ENCODE measurements at places on chromosomes 6 and 20.

DNA sequence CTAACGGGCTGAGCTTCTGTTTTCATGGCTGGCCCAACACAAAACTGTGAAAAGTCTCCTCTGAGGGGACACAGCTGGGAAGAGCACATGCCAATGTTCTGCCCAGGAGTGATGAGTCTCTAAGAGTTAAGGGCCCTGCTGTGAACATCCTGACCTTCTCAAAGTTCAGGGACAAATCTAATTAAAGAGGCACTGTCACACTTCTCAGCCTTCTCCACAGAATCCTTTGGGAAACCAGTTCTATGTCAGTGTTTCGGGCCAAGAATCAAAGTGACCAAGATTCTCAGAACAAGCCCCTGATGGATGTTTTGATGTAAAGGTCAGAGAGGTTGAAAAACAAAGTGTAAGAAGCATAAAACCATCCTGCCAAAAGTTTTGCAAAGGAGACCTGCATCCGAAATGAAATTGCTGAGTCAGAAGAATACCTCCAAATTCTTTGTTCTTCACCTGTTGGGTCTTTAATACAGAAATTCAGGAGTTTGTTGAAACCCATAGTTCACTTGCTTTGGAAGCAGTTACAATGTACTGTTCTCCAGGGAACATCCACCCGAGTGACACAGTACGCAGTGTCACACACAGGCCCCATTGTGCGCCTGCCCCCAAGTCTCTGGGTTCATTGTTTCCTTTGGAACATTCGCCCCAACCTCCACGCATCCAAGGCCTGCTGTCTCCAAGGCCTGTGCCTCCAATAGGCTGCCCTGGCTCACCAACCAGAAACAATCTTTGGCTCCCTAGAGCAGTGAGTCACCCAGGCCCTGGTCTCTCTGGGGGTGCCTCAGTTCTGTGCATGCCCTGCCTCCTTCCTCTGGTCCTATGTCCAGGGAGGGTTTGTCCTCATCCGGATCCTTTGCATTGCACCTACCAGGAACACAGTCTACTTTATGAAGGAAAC is 65.5 kb upstream of the QKI start:
- DNase-seq: no peak

DNA sequence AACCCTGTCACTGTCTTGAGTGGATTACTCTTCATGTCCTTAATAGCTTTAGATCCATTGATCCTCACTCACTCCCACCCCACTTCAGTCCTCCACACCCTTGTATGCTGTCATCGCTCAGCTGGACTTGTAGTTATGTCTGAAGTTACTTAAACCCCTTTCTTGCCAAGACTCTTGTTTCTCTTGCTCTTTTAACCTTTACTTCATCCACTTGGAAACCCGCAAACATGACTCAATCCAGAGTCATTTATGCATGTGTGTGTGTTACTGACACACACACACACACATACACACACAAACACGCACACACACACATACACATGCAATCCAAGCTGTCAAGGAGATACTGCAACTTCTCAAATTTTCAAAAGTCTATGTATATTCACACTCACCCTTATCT is 341.8 kb downstream of the SYNE1 start:
- DNase-seq: no peak

- no peak for DNase-seq
Observed at GRCh38 chr6:132931936-132932514, 117.7 kb downstream of the RPS12 start.

DNA sequence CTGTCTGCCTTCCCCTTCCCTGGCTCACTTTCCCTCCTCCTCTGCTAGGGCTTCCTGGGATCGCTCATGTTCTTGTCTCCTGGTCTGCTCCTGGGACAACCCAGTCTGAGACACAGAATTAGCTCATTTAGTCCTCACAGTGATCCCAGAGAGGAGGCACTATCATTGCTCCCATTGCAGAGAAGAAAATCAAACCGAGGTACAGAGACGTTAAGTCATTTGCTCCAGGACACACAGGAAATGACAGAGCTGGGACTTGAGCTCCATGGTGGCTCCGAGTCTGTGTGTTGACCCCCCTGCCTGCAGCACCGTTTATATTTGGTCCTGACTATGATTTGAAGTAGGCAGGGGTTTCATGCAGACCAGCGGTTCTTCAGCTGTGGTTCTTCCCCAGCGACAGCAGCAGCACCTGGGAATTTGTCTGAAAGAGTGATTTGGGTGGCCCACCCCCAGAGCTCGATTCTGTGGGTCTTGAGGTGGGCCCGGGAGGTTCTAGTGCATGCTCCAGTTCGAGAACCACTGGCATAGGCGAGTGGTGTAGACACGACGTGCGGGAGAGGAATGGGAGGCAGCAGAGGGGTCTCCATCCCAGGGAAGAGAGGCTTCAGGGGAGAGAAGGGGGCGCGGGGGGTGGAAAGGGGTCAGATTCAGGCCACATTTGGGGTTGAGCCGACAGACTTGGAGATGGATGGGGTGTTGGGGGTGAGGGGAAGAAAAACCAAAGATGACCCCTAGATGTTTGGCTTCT is 24.7 kb downstream of the PCK1 start:
- DNase-seq: no peak

- DNase-seq: no peak
Observed at GRCh38 chr20:47682916-47683315, 102.4 kb downstream of the SULF2 start.

DNA sequence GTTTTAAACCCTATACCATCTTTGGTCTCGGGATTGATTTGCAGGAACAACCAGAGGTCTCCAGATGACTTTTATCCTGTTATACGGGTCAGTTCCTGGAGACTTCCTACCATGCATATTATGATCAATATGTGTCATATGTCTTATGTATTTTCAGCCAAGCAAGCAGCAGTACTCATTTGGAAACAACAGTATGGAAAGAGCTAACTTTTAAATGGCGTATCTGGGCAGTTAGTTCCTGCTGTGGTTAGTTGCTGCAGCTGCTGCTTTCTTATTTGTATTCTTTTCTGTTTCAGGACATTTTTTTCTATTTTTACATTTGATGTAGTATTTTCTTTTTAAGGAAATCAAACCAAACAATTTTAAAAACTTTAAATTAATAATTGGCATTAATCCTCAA is 207.5 kb downstream of the MANEA start:
- DNase-seq: no peak

- no peak for DNase-seq
Observed at GRCh38 chr6:74805916-74806696, 399.7 kb downstream of the COL12A1 start.

- peak; percentile 65 for DNase-seq
Observed at GRCh38 chr20:43722153-43722505, 4.7 kb downstream of the GTSF1L start.

- DNase-seq: no peak
Observed at GRCh38 chr6:45951321-45952167, 64.1 kb downstream of the CLIC5 start.

DNA sequence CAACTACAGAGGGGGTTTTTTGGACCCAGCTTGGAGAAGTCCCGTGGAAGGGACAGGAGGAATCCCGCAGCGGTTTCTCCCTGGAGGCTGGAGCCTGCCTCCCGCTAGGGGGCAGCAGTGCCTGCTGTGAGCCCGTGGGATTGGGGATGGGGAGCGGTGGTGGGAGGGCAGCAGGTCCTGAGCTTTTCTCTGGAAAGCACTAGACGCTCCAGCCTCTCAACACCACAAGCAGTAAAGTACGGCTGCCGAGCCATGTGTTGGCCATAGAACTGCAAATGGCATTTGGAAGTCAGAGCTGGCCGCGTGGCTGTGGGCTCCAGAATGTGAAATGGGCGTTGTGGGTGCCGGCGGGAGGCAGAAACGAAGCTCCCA is 47.8 kb downstream of the GMPR start:
- no peak for DNase-seq

DNA sequence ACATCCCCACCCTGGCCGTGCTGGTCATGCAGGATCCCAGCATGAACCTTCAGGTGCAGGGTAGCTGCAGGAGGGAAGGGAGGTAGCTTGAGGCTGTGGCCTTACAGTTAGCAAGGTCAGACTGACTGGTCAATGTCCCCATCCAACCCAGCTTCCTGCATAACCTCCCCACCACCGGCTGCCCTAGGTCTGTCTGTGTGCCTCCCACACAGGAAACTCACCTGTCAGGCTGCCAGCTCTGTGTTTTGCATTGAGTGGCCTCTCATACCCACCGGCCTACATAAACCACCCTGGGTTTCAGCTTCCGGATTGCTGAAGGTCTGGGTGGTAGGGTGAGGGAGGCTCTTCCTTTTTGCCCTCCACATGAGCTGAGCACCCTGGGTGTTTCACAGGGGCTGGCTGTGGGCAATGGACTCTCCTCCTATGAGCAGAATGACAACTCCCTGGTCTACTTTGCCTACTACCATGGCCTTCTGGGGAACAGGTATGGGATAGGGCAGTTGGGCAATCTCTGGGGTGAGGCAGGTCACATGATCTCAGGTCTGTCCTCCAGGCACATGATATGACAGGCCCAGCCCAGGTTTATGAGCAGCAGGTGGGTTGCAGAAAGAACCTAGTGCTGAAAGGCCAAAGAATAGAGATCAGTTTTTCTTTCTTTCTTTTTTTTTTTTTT is 1.8 kb downstream of the CTSA start:
- DNase-seq: peak; percentile 27

DNA sequence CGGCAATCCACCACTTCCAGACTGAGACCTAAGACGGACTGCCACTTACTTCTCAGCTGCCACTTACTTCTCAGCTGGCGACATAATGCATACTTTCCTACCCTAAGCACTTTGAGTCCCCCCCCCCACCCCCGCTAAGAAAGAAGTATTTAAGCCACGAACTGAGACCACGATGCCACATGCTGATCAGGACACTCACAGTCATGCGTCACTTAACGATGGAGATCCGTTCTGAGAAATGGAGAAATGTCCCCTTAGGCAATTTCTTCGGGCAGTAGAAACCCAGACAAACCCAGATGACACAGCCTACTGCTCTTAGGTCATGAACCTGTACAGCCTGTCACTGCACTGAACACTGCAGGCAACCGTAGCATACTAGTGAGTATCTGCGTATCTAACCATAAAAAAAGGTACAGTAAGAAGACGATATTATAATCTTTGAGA is 690 bp downstream of the IFNGR1 start:
- peak; percentile 74 for DNase-seq

DNA sequence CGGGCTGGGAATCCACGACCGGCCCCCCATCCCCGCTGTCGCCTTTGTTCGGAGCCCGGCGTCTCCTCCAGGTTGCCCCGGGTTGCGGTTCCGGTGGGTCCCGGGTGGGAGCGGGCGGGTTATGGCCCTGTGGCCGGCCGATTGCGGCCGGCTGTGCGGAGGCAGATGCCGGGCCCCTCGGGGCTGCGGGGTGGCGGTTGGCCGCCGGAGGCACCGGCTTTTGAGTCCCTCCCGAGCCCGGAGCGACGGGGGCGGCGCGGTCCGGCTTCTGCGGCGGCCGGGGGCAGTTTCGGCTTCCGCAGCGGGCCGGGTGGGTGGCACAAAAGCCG is 431 bp downstream of the LOC128125822 start:
- no peak for DNase-seq

DNA sequence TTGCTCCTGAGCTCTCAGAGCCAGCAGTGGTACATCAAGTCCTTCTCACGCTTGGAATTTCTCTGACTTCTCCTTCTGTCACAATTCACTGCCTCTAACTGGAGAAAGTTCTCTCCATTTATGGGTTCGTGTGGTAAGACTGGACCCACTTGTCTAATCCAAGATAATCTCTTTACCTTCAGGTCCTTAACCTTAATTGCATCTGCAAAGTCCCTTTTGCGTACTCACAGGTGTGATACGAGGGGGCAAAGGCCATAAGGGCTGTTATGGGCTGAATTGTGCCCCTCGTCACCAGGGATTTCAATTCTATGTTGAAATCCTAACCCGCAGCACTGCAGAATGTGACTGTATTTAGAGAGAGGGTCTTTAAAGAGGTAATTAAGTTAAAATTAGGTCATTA is 27.5 kb upstream of the TBC1D22B start:
- no peak for DNase-seq

- no peak for DNase-seq
Observed at GRCh38 chr6:37636116-37636515, 61.6 kb downstream of the MDGA1 start.

DNA sequence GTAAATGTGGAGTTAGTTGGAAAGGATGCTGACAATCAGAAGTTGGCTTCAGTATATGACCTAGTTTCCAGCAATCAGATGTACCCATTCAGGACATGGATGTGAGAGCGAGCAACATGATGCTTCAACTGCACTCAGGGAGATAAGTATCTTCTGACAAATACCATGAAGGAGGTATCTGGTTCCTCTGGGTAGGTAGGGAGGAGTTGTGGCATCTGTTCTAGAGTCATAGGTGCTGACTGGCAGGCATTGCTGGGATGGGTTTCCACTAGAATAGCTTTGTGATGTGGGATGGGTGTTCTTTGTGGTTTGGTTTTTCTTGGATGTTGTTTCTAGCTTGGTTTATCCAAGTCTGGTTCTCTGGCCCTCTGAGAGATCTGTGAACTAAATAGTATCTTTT is 3.9 kb upstream of the REV3L start:
- peak; percentile 40 for DNase-seq

GRCh38 chr20:45019762-45020123 is 53.4 kb downstream of the STK4 start:
- no peak for DNase-seq

- no peak for DNase-seq
Observed at GRCh38 chr6:87136963-87137362, 18.4 kb upstream of the ZNF292 start.

DNA sequence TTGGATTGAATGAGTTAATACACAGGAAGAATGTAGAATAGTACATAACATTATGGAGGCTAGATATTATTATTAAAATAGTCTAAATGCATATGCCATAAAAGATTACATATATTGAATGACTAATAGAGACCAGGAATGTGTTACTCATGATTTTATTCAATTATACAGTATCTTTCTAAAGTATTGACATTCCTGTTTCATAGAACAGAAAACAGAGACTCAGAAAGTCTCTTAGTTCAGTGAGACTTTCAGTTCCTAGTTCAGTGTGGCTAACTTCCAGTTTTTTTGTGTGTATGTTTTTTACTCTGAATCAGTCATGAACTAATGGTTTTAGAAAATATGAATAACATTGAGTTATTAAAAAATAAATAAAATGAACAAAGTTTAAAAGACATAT is 34.6 kb upstream of the TMEM244 start:
- no peak for DNase-seq

DNA sequence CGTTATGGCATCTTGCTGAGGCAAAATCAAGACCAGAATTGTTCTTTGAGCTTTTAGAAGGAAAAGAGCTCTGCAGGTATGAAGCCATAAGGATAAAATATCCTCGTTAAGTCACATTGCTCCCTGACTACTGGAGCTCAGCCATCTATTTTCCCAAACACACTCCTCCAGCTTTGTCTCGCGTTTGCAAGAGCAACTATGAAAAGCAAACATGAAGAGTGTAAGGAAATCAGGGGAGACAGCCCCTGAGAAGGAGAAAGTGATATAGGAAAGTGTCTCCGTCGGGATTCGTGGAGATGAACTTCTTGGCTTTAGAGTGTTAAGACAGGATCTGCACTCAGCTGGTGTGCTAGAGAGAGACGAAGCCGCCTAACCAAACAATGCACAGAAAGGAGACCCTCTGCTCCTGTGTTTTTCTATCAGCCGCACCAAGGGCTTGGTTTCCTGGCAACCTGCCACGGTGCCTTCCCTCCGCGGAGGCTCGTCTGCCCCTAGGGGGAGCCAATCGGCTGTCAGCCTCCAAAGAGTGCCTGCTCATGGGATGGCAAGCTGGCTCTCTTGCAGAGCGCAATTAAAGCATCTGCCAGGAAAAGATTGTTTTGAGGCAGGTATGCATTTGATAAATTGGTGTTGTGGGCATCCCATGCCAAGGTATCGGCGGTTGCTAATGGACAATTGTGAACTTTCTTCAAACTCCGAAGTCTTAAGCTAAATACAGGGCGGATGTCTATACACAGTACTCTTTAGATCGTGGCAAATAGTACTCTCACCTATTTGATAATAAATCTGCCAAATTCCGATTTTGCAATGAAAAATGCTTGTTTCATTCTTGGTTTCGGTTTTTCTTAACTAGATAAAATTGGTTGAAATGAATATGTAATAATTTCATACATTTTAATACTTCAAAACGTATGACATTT is 603.2 kb downstream of the RNF144B start:
- no peak for DNase-seq
